ENCODE measurements at places on chromosomes 1 and 21.

DNA sequence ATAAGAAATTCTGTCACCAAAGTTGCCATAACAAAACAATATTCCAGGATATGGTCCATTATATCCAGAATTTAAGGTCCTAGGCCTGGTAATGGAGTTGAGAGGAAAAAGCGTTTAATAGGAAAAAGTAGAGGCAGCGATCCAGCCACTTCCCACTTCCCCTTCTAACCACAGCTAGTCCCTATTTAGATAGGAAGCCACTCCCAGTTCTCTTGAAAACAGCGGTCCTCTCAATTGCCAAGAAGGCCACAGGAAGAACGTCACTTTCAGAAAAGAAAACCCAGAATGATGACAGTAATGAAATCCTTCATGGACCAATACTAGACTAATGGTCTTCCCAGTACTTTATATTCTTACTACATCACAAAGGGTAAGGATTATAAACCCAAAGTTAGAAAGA is 38.6 kb downstream of the ABL2 start:
- no peak for DNase-seq

GRCh38 chr1:23555986-23556634 is 3.2 kb downstream of the ID3 start:
- no peak for DNase-seq

DNA sequence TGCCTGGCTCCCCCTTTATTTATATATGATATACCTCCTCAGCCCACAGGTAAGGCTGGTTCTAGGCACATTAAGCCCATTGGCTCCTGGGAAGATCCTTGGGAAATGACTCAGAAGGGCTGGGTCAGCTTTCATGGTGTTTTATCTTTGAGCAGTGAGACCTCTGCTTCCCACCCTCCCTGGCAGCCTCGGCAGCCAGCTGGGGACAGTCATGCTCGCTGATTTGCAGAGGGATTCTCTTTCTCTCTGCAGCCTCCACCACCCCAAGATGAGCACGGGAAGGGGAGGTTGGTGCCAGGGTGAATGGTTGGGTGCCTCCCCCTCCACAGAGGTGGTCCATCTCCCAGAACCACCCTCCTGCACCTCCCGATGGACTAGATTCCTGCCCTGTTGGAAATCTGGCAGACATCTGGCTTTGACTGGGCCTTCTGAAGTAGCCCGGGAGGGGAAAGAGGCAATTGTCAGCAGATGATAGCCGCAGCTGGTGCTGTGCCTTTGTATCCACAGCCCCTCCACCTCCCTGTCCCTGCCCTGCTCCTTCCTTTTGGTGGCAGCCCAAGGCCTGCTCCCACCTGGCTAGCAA is 24.6 kb downstream of the IER5 start:
- DNase-seq: no peak

DNA sequence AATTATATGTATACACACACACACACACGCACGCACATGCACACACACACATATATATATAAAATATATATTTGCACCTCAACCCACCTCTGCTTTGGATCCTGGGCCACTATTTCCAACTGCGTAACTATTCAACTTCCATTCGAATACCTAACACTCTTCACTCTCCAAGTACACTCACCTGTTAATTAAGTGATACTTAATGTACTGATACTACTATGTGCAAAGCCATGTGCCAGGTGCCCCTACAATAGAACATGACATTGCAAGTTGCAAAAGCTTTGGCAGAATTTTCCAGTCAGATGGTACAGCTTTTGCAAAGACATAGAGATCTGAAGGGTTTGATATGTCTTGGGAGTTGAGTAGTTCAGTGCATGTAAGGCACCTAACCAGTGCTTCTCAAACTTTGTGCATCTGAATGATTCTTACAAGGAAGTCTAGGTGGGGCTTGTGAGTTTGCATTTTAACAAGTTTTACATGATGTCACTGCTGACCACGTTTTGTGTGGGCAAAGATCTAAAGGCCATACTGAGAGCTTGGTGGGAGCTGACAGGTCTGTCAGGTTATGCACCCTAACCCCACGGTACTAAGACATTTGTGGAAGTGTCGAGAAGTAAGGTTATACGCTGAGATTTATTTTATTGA is 7.2 kb downstream of the CXADR start:
- no peak for DNase-seq

DNA sequence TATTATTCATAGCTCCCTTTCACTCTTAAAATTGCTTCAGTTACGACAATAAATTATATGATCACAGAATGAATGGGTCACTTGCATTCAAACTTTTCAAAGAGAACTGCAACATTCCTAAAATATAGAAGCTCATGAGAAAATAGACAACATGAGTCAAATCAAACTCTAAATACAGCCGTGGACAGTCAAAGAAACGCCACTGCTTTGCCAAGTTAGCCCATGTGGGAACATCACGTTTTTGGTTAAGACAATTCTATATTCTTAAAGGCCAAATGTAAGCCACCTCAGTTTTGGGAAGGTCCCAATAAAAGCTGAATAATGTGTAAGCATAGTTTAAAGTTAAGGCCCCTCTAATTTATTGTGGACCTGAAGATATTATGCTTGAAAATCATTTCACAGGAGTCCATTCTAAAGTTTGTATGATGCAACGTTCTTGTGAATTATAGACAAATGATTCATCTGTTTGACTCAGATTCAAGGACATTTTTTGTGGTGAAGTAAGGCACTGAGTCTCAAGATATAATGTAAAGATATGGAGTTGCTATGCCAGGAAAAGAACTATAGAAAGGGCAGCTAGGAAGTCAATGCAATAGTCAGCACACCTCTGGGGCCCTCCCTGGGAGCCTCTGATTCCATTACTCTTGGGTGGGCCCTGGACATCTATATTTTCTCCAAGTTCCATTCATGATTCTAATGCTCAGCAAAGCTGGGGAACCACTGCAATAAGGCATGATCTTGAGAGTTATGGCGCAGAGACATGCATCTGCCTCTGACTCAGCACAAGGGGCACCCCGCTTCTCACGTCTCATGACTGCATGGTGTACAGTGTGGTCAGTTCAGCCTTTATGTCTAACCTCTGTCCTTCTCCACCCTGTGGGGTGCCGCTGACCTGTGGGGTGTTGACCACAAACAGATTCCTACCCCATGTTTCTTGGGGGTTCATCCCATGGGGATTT is 33.9 kb downstream of the ETS2 start:
- DNase-seq: no peak

DNA sequence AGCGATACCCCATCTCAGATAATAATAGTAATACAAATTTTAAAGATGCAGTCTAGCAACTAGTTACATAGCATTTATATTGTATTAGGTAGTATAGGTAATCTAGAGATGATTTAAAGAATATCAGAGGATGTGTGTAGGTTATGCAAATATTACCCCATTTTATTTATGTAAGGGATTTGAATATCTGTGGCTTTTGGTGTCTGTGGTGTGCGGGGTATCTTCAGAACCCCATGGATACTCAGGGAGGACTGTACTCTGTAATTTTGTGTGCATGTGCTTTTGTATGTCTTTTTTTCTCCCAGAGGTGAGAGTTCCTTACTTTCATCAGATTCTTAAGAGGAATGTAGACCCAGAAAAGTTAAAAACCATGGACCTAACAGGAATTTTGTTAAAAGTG is 12.8 kb downstream of the RNF2 start:
- DNase-seq: no peak
